Psoas muscle (tissue), 8 donors: ENCODE measurements at places on chromosomes 1 and 21. TPM values are rescaled to one million over a fixed set of nuclear protein-coding genes. Genes with fewer than 3 reads are reported as not detected.
A peak's percentile ranks its signal among the peaks of the same experiment; 100 is the strongest.

DNA sequence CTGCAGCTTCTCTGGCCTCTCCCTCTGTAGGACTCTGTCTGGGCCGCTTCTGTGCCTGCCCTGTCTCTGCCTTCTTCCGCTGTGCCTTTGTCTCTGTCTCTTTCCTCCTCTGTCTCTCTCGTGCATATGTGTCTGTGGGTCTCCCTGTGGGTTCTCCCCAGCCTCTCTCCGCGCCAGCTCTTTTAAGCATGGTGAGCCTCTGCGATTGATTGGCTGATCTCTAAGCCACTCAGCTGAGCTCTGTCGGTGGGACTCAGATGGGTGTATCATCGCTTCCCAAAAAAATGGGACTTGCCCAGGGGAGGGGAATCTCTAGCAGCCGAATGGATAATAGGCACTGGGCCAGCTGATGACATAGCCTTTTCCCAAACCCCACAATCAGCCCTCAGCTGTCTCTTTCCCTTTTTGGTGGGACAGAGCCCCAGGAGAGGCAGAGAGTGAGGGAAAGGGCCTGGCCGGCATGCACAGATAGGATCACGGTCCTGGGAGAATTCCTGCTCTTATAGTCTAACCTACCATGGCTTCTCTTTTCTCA, at the start of gene ADAMTS4:
Gene ADAMTS4, minus strand, starts transcription at position 158 of the 535 bp plus-strand sequence. CDS start 427 bp downstream, outside the sequence.
- H3K36me3 ChIP-seq = no peaks in the 10 kb centered on the region
- H3K27me3 ChIP-seq = no peaks in the 10 kb centered on the region
- peak within 1 kb of the TSS; percentile 64 for H3K4me3 ChIP-seq
- peak within 1 kb of the TSS; percentile 96 for H3K27ac ChIP-seq
- H3K4me1 ChIP-seq = peaks cover 26% of the 10 kb centered on the region
- DNase-seq = peak; percentile 71

- H3K36me3 ChIP-seq = no peaks in the 10 kb centered on the region
- H3K4me3 ChIP-seq = no peak overlapping the region
- peaks cover 44% of the 10 kb centered on the region for H3K4me1 ChIP-seq
- H3K27me3 ChIP-seq = no peaks in the 10 kb centered on the region
- H3K27ac ChIP-seq = peak overlapping the region; percentile 90
- DNase-seq = no peak
Measured at GRCh38 chr1:41344708-41345159, 16.5 kb upstream of the FOXO6 start.

DNA sequence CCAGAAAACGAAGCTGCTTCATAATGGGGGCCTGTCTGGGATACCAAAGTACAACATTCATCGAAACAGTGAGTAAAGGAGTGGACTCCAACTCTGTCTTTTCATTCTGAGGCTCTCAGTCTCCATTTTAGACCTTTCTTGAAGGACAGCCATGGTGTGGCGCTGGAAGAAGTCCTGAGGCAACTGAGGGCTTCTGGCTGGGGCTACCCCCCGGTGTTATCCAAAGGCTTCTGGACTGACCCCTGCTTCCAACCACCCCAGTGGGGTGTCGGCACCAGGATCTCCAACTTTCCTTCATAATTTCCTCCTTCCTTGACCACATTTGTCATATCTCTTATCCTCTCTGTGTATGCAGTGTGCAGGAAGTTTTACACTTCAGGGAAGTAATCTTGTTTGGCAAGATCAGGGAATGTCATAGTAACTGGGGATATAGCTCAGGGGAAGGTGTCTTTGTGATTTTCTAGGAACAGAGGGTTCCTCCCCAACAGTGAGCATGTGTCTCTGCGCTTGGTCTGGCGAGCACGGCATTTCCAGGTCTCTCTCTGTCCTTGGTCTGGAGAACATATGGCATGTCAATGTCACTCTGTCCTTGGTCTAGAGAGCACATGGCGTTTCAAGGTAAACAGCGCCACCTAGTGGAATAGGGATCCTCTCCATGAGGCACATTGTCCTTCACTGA, 19.4 kb upstream of the BSDC1 start:
- no peaks in the 10 kb centered on the region for H3K4me1 ChIP-seq
- no peak overlapping the region for H3K4me3 ChIP-seq
- H3K27ac ChIP-seq = no peak overlapping the region
- H3K27me3 ChIP-seq = no peaks in the 10 kb centered on the region
- no peaks in the 10 kb centered on the region for H3K36me3 ChIP-seq

DNA sequence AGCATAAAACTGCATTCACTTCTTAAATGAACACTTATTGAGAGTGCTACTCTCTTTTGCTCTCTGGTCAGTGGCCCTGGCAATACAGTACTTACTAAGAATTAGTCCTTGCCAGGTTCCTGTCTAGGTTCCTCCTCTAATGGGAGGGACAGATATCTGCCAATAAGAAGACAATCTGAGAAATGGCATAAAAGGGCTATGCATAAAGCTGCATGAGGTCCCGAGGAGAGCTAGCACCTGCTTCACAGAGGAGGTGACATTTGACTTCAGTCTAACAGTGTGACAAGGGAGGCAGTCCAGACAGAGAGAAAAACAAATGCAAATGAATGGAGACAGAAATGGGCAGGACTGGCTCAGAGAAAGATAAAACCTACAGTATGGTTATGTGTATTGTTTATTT, 357.1 kb upstream of the SGIP1 start:
- no peak overlapping the region for H3K4me3 ChIP-seq
- no peak for DNase-seq
- no peaks in the 10 kb centered on the region for H3K36me3 ChIP-seq
- no peaks in the 10 kb centered on the region for H3K27me3 ChIP-seq
- peaks cover under 1% of the 10 kb centered on the region for H3K4me1 ChIP-seq

GRCh38 chr21:33255404-33255803, 10.8 kb upstream of the IL10RB start:
- H3K4me1 ChIP-seq = peaks cover 6% of the 10 kb centered on the region
- no peak overlapping the region for H3K27ac ChIP-seq
- no peaks in the 10 kb centered on the region for H3K27me3 ChIP-seq
- peaks cover 2% of the 10 kb centered on the region for H3K36me3 ChIP-seq
- no peak overlapping the region for H3K4me3 ChIP-seq

DNA sequence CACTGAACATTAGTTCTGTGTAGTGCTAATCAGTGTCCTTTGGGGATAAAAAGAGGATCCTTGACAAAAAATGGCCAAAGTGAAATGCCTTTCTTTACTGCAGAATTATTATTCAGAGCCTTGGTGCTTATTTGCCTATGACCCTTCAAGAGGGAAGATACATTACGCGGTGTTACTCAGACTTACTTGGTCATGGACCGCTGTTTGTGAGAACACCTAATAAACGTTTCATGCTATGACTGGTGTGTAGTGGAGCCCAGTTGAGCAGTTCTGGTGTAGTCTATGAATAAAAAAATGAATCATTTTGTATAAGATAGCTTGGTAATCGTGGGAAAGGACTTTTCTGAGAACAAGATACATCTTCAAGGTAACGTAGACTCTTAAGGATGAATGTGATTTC, 8.3 kb downstream of the NFYC start:
- H3K27ac ChIP-seq = peak overlapping the region; percentile 48
- DNase-seq = no peak
- H3K4me3 ChIP-seq = no peak overlapping the region
- H3K4me1 ChIP-seq = peaks cover 35% of the 10 kb centered on the region
- no peaks in the 10 kb centered on the region for H3K27me3 ChIP-seq

The VAV3 gene
- 0.71 TPM for total RNA-seq
